ENCODE measurements at places on chromosomes 5 and 9. TPM values are rescaled to one million over a fixed set of nuclear protein-coding genes. Genes with fewer than 3 reads are reported as not detected.

Gene IQGAP2
- total RNA-seq, result 6.2 TPM

Gene BAAT
- total RNA-seq, result not detected

Gene TBC1D2
- 3.0 TPM for total RNA-seq

Gene IFNA2
- total RNA-seq, result not detected

Gene KCNIP1
- not detected for total RNA-seq

Gene HAPLN1
- 1.9 TPM for total RNA-seq

Gene FOXD1
- total RNA-seq, result not detected

Gene LNPEP
- 56.5 TPM for total RNA-seq

Gene OXCT1
- 82.8 TPM for total RNA-seq

Gene PCDHGA7
- total RNA-seq, result 5.2 TPM

Gene F2RL1
- 1.4 TPM for total RNA-seq

Gene NKD2
- 3.6 TPM for total RNA-seq

Gene CCDC192
- total RNA-seq, result not detected

Gene PCDHA12
- total RNA-seq, result 0.20 TPM

Gene UNC5A
- 0.62 TPM for total RNA-seq

Gene GARNL3
- 18.1 TPM for total RNA-seq

Gene ZNF883
- total RNA-seq, result 7.1 TPM

Gene LCN2
- total RNA-seq, result not detected

Gene F2RL2
- total RNA-seq, result 1.4 TPM

Gene HSD17B3
- 0.99 TPM for total RNA-seq

Gene DRD1
- total RNA-seq, result not detected

Gene SLU7
- total RNA-seq, result 47.0 TPM

Gene TMC1
- total RNA-seq, result not detected

Gene CDH10
- total RNA-seq, result 0.47 TPM

Gene SLC23A1
- total RNA-seq, result not detected

Gene SURF2
- total RNA-seq, result 11.3 TPM

Gene GABBR2
- not detected for total RNA-seq

Gene SLC34A3
- total RNA-seq, result not detected

Gene IFNE
- not detected for total RNA-seq

Gene PSMB7
- total RNA-seq, result 130 TPM

Gene CCL21
- total RNA-seq, result 2.1 TPM

Gene PITX1
- 0.18 TPM for total RNA-seq

Gene IL13
- not detected for total RNA-seq

Gene CPEB4
- total RNA-seq, result 152 TPM

Gene OR13C2
- not detected for total RNA-seq
